Endothelial cell of umbilical vein (primary cell): ENCODE measurements at places on chromosomes 3 and 15. TPM values are rescaled to one million over a fixed set of nuclear protein-coding genes. Genes with fewer than 3 reads are reported as not detected.

The RAD51 gene
- 29.7 and 30.9 TPM in 2 replicates for total RNA-seq

DNA sequence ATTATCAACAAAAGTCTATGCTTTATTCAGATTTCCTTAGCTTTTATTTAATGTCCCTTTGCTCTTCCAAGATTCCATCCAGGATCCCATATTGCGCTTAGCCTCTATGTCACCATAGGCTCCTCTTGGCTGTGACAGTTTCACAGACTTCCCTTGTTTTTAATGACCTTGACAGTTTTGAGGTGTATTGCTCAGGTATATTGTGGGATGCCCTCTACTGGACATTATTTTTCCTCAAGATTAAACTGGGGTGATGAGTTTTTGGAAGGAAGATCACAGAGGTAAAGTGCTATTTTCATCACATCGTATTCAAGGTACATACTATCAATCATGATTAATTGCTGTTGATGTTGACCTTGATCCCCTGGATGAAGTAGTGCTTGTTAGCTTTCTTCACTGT, 99.1 kb upstream of the SMAD3 start:
- DNase-seq = no peak

The CNTN4 gene
- total RNA-seq = not detected in 2 replicates

DNA sequence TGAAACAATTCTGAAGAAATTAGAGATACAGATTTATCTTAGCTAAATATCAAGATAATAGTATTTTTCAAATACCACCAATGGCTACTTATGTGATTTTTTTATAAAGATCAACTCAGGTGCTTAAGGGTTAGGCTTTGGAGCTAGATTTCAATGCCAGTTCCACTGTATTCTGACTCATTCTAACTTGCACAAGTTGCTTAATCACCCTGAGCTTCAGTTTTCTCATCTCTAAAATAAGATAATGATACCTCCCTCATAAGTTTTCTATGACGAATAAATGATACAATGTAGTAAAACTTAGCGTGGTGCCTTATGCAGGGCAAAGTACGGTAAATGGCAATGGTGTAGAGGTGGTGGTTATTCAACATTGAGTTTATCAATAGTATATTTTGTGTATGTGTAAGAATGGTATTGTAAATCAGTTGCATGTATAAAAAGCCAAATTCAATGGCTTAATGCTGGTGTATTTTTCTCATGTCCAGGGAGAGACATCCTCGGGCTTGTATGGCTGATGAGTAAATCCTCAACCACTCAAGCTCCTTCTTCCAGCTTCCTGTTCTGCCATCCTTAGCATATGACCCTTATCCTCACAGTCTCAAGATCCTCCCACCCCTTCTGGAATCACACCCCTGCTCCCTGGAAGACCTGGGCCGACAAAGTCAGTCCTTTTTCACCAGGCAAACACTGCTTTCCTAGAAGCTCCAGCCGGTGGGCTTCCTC, 505.9 kb upstream of the CFAP20DC start:
- DNase-seq = no peak

- no peak for DNase-seq
Observed at GRCh38 chr3:39457361-39457760, 10.1 kb upstream of the MOBP start.

The CD200 gene
- 7.2 and 8.2 TPM in 2 replicates for total RNA-seq

DNA sequence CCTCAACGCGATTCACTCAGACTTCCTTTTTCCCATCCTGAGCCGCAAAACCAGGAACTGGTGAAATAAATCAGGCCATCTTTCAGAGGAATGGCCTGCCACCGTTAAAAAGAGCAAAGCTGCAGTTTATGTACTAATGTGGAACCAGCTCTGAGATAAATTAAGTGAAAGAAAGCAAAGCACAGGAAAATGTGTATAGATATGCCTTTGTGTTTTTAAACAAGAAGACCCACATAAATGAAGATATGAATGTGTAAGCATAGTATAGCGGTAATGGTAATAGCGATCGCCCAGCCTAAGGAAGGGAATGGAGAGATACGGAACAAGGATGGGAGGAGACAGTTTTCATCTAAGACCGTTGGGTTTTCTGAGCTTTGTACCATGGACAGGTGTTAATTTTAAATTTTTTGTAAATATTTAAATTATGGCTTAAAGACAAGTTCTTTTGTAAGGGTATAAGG, 30.8 kb upstream of the RPN1 start:
- no peak for DNase-seq

DNA sequence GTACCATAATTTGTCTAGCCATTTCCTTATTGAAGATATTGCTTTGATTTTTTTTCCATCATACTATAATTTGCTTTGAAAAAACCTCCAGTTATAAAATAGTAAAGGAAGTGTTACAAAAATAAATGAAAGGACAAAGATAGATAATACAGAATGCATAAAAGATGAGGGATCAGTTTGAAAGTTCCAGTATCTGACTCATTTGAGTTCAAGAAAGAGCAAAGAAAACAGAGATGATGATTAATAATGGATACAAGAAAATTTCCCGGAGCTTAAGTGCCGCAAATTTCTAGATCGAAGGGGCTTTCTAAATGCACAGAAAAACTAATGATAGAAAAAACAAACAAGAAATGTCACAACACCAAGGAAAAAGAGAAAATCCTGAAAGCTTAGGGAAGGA, 4.3 kb downstream of the WDR48 start:
- no peak for DNase-seq
